ENCODE measurements at places on chromosomes 1 and 21.

GRCh38 chr21:38709876-38710275 lies 95.9 kb upstream of the ETS2 start:
- no peak for DNase-seq

GRCh38 chr1:7805460-7805859 lies 21.4 kb downstream of the PER3 start:
- DNase-seq: no peak

DNA sequence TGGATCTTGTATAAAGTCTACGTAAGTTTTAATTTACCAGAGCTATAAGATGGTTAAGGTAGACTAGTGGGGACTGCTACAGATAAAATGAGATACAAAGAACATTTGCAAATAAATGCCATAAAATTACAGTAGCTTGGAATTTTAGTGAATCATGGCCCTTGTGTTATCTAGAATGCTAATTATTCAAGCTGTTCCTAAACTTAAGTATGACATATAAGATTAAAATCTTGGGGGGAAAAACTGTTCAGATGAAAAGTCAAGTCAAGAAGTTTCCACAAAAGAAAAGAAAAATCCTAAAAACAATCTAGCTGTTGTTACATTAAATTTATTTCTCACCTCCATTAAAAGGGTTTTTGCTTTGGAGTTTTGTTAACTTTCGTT lies 51.7 kb downstream of the SIM2 start:
- no peak for DNase-seq

DNA sequence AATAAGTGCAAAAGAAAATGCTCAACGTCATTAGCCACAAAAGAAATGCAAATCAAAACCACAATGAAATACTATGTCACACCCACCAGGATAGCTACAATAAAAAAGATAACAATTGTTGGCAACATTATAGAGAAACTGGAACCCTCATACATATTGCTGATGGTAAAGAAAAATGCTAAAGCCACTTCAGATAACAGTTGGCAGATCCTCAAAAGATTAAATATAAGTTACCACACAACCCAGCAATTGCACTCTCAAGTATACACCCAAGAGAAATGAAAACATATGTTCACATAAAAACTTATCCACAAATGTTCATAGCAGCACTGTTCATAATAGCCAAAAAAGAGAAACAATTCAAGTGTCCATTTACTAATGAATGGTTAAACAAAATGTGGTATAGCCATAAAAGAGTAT lies 20.7 kb downstream of the TRIM33 start:
- DNase-seq: no peak

- DNase-seq: no peak
Observed at GRCh38 chr1:16922885-16923431, 1.2 kb downstream of the CROCC start.

- DNase-seq: no peak
Observed at GRCh38 chr21:21973806-21974205, 975.6 kb downstream of the NCAM2 start.

- no peak for DNase-seq
Observed at GRCh38 chr1:192730198-192730597, 78.6 kb upstream of the RGS2 start.

GRCh38 chr1:60596791-60597750 lies 485.3 kb upstream of the NFIA start:
- no peak for DNase-seq

GRCh38 chr21:44759628-44760285 lies 41.9 kb downstream of the UBE2G2 start:
- no peak for DNase-seq

- no peak for DNase-seq
Observed at GRCh38 chr1:156494309-156494895, 6.2 kb downstream of the MEF2D start.

DNA sequence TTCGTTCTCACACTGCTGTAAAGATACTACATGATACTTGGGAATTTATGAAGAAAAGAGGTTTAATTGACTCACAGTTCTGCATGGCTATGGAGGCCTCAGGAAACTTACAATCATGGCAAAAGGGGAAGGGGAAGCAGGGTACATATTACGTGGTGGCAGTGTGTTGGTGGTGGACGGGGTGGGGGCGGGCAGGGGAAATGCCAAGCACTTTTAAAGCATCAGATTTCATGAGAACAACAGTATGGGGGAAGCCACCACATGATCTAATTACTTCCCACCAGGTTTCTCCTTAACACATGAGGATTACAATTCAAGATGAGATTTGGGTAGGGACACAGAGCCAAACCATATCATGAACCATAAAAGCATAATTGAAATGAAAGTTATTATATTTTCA lies 88.5 kb downstream of the UBE2U start:
- no peak for DNase-seq

DNA sequence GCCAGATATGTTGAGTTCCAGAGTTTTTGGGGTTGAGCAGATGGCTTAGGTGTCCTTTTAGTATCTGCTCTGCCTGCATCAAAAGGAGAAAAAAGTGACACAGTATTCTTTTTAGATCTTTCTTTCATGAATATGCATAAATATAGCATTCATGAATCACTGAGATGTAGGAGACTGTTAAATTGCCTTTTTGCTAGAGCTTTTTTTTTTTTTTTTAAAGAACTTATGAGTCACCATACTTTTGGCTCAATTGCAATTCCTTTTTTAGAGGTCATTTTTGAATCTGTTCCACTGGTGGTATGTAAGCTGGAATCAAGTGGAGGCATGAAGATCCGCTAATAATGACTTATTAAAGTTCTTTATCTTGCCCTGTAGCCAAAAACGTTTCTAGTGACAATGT lies 480.9 kb upstream of the ZRANB2 start:
- DNase-seq: no peak

DNA sequence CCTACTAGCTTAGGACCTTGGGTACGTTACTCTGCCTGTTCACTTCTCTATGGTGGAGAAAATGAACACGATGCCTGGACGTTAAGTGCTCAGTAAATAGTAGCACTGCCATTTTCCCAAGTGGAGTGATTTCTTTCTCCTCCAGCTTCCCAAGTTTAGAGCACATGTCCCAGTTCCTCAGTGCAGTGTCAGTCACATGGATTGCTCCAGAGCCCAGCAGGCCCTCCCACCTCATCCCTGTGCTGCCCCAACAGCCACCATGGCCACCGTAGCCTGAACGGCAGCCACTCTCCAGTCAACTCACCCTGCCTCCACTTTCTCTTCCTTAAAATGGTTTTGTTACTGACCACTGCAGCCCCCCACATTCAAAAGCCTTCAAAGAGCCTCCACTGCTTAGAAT lies 8.5 kb downstream of the STMN1 start:
- DNase-seq: no peak

DNA sequence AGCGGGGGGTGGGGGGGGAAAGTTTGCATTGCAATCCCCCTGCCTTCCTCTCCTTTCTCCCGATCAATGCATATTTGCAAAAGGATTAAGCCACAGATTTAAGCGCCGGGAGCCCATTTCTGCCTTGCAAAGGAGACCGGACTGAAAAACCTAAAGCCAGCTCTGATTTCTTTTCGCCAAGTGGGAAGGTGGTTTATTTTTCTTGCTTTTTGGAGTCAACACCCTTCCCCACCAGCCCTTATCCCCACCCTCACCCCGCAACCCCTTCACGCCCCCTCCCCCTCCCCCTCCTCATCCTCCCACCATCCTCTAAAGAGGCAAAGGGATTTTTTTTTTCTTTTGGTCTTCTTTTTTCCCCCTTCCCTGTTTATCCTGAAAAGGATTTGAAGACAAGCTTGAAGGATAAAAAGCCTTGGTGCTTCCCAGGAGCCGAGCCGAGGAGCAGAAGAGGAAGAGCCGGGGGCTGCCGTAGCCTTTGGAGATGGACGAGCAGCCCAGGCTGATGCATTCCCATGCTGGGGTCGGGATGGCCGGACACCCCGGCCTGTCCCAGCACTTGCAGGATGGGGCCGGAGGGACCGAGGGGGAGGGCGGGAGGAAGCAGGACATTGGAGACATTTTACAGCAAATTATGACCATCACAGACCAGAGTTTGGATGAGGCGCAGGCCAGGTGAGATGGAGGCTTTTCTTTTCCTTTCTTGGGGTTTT lies 513 bp downstream of the PBX1 start:
- no peak for DNase-seq

DNA sequence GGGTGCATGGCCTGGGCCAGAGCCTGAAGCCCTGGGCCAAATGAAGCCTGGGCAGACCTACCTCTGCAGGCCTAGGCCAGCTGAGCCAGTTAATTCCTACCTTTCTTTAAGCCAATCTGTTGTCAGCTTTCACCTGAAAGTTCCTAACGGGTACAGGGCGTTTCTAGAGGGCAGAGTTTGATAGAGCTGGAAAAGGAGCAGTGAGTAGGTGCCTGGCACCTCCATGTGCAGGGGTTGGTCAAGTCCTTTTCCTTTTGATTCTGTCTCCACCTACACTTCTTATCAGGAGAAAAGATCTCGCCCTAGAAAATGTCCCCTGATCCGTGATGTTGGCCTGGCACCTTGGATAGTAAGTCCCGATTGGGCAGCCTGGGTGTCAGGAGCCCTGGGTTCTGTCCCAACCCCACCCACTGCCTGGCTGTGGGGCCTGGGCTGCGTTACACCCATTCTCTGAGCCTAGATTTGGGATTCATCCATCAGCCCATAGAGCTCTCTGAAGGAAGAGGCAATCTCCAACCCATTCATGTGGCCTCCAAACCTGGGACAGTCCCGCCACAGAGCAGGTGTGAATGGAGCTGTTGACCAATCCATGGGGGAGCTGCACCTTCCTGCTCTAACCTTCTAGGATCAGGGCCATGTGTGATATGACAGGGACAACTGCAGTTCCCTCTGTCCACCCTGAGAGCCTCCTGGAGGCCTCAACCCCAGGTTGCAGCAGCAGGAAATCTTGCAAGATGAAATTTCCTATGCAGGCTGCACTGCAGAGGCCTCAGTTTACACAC lies 304.3 kb downstream of the MATN1 start:
- no peak for DNase-seq

DNA sequence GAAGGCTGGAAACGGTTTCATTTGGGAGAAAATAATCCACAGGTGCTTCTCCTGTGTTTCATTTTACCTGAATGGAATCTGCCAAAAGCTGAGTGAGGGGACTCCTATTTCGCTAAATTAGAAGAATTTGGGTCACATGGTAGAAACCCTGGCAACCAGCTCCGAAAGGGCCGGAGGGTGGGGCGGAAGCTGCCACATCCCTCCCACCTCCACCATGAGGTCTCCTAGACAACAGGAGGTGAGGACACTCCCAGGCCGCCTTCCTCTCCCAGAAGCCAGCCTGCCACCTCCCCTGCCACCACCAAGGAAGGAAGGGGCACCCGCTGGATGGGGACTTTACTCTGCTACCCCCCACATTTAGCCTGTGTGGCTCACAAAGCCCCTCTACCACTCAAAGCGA lies 199.9 kb upstream of the ZC3H12A start:
- no peak for DNase-seq

DNA sequence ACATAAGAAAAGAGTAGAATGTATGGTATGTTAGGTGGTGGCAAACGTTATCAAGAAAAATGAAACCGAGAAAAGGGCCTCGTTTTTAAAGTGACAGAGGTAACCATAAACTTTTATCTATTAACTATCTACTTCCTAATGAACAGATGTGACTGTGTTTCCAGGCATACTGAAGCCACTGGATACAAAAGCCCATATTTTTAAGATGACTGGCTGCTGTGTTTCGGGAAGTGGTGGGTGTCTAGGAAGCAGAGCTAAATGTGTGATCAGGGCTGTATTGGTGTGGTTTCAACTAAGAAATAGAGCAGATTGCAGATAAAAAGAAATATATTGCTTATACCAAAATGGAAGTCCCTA lies 71.8 kb downstream of the CHRM3 start:
- no peak for DNase-seq

DNA sequence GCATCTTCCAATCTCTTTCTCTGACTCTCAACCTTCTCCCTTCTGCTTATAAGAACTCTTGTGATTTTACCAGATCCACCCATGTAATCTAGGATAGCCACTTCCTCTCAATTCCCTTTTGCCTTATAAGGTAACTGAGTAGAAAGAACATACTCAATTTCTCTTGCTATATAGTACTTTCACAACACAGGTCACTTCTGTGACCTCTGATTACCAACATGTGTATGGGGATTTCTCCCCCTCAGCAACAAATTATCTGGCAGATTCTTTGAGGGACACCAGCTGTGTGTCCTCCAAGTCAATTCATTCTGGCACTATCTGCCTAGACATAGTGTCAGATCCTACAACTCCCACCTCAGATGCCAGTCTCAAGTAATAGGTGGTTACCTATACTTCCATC lies 62.5 kb downstream of the IL23R start:
- no peak for DNase-seq

DNA sequence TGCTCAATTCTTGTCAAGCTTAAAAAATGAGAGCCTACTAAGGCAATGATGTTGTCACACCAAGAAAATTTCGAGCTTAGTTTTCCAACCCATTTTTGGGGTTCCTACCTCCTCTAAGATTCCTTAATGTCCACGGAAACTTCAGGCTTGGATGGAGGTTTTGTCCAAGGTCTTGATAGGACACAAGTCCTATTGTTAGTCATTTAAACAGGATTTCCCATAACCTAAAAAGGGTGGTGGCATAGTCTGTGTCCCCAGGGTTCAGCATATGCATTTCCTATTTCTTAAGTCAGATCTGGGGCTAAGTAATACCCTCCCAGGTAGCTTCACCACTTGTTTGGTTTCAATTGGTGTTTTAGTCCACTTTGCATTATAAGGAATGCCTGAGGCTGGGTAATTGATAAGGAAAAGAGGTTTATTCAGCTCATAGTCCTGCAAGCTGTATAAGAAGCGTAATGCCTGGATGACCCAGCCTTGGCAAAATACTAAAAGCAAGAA lies 10.9 kb upstream of the PADI2 start:
- no peak for DNase-seq

- DNase-seq: no peak
Observed at GRCh38 chr1:160836561-160836960, 26.1 kb downstream of the CD244 start.

DNA sequence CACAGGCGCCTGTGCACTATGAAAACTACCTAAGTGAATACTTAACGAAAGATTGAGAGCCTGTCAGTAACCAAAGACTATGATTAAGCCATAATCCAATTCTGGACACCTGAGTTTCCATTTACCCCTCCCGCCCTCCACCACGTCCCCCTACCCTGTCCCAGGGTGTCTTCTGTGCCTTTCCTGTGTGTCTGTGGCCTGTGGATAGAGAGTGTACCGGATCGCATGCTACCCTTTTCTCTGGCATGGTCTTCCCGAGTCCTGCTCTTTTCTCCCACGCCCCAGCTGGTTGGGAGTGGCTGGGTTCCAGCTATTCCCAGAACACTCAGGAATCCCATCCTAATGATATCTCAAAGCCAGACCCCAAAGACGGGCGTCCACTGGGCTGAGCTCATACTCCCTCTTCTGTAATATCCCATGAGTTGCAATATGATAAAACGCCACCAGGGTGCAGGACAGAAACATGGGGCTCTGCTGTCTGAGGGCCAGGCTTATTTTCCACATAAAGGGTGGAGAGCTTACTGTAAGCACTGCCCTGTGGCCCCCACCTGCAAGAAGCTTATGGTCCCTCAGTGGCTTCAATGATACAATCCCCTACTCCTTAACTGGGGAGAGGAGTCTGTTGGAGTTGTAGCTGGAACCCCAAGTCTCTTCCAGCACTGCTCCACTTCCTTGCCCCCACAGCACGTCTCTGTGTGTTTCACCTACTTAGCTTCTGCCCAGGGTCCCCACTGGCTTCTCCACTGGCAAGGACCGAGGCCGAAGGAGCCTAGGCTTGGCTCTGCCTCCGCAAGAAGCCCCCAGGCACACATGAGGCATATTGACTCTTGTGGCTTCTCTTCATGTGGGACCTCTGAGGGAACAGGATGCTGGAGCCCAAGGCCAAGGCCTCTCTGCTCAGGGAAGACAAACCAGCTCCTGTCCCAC lies 17.6 kb upstream of the ALX3 start:
- peak; percentile 7 for DNase-seq

- DNase-seq: no peak
Observed at GRCh38 chr1:93995837-93996536, 86.8 kb upstream of the GCLM start.

Measured in NCI-H1930 (cell line).